ENCODE measurements at places on chromosomes 16 and 17.

DNA sequence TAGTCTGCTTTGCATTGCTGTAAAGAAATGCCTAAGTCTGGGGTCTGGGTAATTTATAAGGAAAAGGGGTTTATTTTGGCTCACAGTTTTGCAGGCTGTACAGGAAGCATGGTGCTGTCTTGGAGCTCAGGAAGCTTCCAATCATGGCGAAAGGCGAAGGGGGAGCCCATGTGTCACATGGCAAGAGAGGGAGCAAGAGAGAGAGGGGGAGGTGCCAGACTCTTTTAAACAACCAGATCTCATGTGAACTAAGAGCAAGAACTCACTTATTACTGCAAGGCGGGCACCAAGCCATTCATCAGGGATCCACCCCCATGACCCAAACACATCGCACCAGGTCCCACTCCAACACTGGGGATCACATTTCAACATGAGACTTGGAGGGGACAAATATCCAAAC lies 148.2 kb upstream of the HS3ST2 start:
- no peak for DNase-seq

- DNase-seq, result no peak
Measured at GRCh38 chr16:50839356-50839755, 97.5 kb downstream of the CYLD start.

DNA sequence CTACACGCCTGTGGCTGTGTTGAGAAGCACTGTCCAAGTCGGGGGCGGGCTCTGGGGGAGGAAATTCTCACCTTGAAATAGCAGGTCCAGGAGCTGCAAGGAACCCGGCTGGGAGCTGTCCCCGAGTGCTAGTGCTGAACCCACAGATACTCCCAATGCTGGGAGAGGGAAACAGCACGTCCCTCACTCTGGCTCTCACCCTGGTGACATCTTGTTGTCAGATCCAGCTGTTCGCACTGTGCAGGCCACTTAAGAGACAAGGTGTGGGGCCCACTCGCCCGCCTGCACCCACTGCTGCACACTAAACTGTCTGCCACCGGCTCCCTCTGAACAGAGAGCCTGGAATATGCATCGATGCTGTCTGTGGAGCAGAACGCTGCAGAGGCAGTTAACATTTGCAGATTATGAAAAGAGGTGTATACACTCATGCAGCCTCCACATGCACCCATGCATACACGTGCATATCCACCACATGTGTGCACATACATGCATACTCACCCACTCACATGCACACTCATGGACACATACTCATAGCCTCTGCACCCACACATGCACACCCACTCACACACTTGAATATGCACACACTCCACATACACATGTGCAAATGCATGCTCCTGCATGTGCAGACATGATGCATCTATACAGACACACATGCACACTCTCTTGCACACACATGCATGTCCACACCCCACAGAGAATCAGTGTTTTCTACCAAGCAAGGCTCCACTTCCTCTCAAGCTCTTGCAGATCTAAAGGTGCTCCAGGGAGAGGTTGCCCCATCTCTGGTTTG lies 42.0 kb downstream of the MGAT5B start:
- DNase-seq, result peak; percentile 5

DNA sequence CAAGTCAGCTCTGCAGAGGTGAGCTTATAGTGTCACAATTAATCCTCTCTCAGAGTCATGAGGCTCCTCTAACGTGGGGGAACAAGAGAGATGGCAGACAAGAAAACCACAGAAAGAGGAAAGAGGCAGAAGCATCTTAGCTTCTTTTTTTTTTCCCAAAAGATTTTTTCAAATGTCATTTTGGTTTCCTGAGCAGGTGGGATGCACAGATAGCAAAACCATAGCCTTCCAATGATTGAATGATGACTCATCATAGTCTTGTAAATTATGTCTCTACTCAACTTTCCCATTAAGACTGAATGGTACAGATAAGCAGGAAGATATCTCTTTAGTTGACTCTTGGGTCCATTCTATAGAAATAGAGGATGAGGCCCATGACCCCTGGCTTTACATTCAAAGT lies 162.8 kb upstream of the ZFHX3 start:
- DNase-seq, result no peak

- DNase-seq, result no peak
Measured at GRCh38 chr17:53032861-53033271, 789.9 kb upstream of the KIF2B start.

Data from CD4-positive, alpha-beta T cell treated with Interleukin-17A for 1 hour (primary cell).